ENCODE measurements at places on chromosomes 13 and 19. TPM values are rescaled to one million over a fixed set of nuclear protein-coding genes. Genes with fewer than 3 reads are reported as not detected.

Gene GNA15
- total RNA-seq, result 0.13 TPM

Gene FCGBP
- under 0.01 TPM for total RNA-seq

Gene RUBCNL
- total RNA-seq, result 0.13 TPM

Gene CABP5
- not detected for total RNA-seq

Gene MAP4K1
- not detected for total RNA-seq

Gene SHISA7
- total RNA-seq, result not detected

Gene GAPDHS
- not detected for total RNA-seq

Gene CEACAM3
- not detected for total RNA-seq

Gene ELSPBP1
- not detected for total RNA-seq

Gene RLN3
- not detected for total RNA-seq

Gene ZNF723
- total RNA-seq, result not detected

Gene CADM4
- total RNA-seq, result 22.9 TPM

Gene ATP8B3
- 0.90 TPM for total RNA-seq

Gene OR7C1
- total RNA-seq, result not detected

Gene CD79A
- 0.13 TPM for total RNA-seq

Gene C1QTNF9
- not detected for total RNA-seq

Gene SLC10A2
- not detected for total RNA-seq

Gene PRTN3
- not detected for total RNA-seq

Gene KLK6
- not detected for total RNA-seq

Gene CAPNS1
- total RNA-seq, result 452 TPM

Gene ZNF99
- not detected for total RNA-seq

Gene CALR
- 1,348 TPM for total RNA-seq

Gene CEACAM4
- not detected for total RNA-seq

Gene CYP2F1
- not detected for total RNA-seq

Gene PRODH2
- total RNA-seq, result not detected

Gene FREM2
- total RNA-seq, result not detected

Gene FAM32A
- 102 TPM for total RNA-seq

Gene ZNF667
- total RNA-seq, result 2.5 TPM

Gene MCF2L
- 11.5 TPM for total RNA-seq

Gene HSH2D
- total RNA-seq, result not detected

Gene LIM2
- total RNA-seq, result not detected

Gene CD70
- not detected for total RNA-seq
